ENCODE measurements at places on chromosomes 3 and 15.

DNA sequence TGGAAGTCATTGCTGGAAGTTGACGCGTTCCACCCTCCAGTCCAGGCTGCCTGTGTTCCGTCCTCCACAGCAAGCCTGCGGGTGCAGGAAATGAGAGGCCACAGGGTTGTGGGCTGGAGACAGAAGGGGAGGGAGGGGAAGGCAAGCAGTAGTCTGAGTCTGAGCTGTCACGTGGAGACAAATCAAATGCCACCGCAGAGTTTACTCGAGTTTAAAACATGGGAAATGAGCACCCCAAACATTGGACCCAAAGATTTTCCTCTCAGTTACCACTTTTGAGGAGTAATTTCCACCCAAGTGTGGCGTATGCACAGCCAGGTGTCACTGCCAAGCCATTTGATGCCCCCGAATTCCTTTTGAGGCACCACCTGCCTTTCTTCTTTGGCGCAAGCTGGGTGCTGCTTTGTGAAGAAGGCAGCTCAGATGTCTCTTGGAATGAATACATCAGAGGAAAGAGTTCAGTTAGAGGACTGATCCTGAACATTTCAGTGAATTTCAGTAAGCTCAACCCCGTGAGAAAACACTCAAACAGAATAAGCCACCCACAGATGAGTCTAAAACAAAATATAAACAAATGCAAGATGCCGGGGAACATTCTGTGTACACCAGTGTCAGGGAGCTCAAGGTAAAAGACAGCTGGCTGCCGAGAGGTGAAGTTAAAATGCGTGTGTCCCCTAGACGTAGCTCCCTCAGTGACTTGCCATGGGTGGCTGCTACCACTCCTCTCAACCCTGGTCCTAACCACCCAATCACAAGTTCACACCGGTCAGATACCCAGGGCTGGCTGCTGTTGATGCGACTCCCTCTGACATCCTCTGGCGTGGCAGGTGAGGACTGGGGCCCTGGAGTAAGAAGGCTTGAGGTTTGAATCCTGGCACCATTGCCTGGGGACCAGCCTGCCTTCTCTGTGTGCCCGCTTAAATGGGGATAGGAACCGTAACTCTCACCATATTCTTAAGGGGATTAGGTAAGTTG, 203.8 kb downstream of the UACA start:
- peak; percentile 58 for DNase-seq

- DNase-seq: no peak
Observed at GRCh38 chr15:69144530-69144929, 15.9 kb upstream of the GLCE start.

DNA sequence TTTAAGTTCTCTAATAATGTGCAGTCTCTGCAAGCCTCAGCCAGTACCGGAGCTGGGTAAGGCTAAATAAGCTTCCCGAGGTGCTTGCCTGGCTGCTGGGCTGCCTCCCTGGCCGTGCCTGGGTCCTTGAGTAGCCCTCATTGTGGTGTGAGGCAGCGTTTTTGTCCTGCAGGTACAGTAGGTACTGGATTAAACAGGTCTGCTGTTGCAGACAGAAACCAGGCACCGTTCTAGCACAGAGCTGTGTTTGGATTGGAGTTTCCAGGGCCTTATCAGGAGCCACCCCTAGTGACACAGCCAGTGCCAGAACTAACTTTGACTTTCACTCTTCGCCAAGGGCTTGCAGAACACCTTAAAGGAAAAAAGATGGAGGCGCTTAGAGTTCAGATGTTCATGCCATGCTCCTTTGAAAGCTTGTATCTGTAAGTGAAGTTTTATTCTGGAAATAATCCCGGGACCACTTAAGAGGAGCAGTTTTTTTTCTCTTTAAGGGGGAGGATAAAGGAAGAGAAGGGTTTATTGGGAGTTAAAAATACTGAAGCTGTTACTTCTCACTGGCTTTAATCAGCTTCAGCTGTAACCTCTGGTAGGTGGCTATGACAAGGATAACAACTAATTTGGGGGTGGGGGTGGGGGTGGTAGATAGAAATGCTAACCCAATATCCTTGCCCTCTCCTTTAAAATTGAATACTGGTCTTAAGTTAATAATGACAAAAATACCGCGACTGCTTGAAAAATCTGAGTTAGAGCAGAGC, 126.8 kb downstream of the MITF start:
- no peak for DNase-seq

GRCh38 chr3:19139863-19140262, 8.4 kb upstream of the KCNH8 start:
- DNase-seq: no peak

DNA sequence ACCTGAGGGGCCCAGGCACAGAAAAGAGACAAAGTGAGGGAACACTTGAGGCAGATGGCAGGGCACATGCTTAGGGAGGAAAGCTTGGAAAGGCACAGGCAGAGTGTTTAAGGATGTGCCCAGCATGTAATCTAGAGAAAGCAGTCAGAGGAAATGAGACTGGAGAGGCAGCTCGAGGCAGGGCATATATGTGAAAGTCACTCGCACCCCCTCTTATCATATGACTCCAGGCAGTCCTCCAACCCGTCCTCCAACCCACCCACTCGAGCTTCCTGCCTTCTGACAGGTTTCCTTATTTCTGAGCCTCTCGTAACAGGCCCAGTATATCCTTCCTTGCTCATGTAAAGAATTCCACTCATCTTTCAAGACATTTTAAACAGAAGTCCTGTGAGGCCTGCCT, 294.0 kb downstream of the SOX2 start:
- DNase-seq: no peak

DNA sequence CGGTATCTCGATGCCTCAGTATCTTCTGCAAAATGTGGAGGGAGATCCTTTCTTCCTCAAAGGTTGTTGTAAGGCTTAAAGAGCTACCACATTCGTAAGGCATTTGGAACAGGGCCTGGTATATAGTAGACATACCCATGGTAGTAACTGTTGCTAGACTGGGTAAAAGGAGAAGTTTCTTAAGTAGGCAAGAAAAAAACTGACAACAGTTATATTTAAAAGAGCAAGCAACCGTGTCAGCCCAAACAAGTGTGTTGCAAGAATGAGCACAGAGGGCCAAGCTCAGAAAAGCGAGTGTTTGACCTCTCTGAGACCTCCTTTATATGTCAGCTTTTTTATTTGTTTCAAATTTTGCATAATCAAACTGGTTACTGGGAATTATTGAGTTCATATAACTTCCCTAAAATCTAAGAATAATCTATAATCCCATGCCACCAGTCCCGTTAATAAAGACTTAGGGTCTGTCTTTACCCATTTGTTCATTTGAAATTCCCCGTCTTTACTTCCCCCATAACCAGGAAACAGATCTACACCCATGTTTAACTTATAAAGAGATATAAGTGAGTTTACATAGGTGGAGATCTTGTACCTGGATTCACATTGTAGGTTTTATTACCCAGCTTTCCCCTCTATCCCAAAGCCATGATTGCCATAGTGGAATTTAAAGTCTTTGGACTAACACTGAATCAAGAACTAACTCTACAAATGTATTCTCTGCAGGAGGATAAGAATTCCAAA, 7.3 kb downstream of the B3GNT5 start:
- no peak for DNase-seq

- no peak for DNase-seq
Observed at GRCh38 chr15:49494842-49495241, 71.8 kb downstream of the FGF7 start.

- no peak for DNase-seq
Observed at GRCh38 chr15:40695469-40695890, 506 bp downstream of the RAD51 start.

DNA sequence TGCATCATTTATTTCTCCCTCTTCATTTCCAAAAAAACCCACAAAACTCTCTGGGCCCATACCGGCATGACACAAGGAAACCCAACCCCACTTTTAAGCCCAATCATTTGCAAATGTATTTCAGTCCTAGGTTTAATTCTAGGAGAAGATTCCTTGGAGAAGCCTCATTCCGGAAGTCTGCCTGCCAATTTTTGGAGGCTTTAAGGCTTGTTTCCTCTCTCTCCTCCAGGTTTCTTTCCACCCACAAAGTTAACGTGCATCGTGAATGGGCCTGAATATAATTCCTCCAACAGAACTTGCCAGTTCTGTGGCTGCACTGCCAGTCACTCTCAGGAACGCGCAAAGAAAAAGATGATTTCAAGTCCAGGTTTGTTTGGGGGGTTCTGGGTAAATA, 69.9 kb upstream of the FOXP1 start:
- DNase-seq: no peak

- DNase-seq: no peak
Observed at GRCh38 chr3:56899851-56900250, 98.1 kb upstream of the ARHGEF3 start.

DNA sequence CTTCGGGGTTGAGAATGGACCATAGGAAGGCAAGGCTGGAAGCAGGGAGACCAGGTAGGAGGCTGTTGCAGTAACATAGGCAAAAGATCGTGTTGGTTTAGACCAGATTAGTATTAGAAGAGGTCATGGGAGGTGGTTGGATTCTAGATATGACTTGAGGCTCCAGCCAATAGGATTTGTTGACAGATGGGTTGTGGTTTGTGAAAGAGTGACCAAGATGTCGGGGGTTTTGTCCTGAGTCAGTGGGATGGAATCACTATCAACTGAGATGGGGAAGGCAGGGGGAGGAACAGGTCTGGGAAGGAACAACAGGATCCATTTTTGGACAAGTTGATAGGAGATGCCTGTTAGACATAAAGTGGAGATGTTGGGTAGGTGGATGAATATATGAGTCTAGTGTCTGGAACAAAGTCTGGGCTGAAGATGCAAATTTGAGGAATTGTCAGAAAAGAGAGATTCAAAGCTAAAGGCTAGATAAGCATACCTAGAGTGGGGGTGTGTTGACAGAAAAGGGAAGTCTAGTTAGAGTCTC, 95.5 kb upstream of the NPHP3 start:
- DNase-seq: no peak
